ENCODE measurements at places on chromosomes 2 and 18.

- no peak for DNase-seq
Measured at GRCh38 chr2:12552092-12552491, 164.6 kb upstream of the TRIB2 start.

- DNase-seq = no peak
Measured at GRCh38 chr2:70321370-70321769, 19.5 kb upstream of the FAM136A start.

DNA sequence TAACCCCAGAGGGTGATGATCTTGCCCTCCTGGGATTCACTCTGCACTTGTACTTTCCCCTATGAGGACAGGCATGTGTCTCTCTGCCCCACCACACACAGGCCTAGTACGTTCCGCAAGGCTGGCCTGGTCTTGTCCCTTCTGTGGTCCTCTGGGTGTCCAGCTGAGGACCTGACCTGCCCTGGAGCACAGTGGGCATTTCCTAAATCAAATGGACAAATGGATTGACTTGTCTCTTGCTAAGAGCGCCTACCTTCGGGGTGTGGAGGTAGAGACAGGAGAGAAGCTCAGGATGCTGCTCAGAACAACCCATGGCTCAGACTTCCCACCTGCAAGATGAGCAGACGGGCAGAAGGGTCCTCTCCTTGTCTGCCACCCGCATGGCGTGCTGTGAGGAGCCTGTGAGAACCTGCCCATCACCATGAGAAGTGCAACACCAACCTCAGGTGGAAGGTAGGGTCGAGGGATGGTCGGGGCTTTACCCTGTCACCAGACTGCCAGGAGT is 133.6 kb downstream of the MYCN start:
- DNase-seq = no peak

DNA sequence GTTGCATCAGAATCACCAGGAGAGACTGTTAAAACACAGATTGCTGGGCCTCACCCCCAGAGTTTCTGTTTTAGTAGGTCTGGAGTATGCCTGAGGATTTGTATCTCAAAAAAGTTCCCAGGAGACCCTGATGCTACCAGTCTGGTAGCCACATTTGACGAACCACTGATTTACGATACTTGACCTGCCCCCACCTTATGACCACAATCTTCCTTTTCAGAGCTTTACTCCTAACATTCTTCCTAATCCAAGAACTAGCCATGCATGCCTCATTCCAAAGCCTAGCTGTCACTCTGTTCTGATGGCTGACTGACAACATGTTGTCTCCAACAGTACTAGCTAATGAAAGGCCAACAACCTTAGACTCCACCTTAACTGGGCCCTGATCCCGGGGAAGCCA is 191.4 kb downstream of the MBD2 start:
- DNase-seq = no peak

DNA sequence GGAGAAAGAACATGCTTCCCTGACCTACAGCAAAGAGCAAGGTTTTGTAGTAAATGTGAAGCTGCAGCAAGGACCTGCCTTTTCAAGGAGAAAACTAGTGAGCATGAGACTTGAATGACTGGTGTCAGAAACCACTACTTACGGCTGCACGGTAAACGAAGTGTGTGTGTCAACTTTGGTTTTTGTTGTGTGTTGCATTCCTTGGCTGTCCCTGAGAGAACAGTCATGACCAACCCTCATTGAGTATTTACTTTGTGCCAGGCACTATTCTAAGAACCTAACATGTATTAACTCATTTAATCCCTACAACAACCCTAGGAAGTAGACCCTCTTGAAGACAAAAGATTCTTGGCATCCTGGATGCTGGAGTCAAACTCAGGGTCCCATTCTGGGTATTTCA is 22.8 kb downstream of the ACMSD start:
- DNase-seq = no peak

DNA sequence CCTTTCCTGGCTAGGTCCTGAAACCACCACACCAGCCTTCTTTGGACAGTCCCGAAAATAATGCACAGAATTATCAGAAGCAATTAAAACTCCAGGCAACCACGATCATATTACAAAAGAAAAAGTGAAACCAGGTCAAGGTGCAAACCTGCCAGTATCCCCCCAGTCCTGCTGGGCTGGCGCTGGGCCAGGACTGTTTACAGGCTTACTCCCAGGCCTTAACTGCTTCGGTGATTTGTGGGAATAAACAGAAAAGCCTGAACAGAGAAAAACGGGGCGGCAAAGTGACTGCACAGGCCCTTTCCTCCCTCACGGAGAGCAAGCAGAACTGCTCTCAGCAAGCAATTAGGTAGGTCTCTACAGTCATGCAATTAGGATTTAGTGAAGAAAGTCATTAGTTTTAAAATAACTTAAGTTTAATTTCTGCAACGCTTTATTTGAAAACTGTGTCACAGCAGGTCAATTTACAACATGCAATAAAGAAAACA is 1.3 kb downstream of the HDAC4 start:
- DNase-seq = no peak

GRCh38 chr2:160472839-160473251 is 20.8 kb downstream of the RBMS1 start:
- DNase-seq = no peak

All from astrocyte of the cerebellum (primary cell).